ENCODE measurements at places on chromosomes 3 and 15.

DNA sequence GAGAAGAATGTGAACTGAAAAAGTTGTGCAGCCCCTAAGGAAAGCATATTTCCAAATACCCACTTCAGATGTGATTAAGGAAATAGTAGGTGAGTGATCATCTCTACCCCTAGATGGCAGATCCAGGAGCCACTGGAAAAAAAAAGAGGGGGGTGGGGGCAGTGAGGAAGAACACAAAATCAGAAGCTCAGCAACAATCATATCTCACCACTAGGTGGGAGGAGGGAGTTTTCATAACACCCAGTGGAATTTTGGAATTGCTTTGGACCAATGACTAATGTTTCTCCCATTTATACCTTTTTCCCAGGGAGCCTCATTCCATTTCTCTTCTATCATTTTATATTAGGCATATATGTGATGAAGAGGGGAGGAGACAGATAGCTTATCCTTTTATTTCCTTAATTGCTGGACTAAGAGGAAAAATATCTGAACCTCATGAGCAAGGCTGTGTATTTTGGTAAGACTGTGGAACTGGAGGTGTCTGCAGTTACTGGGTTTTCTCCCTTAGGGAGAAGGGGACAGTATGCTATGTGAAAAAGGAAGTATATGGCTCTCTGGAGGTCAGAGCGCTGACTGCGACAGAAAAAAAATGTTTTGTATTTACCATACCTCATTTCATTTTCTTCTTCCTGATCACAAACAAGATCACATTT is 363.4 kb downstream of the GAP43 start:
- no peak for DNase-seq

DNA sequence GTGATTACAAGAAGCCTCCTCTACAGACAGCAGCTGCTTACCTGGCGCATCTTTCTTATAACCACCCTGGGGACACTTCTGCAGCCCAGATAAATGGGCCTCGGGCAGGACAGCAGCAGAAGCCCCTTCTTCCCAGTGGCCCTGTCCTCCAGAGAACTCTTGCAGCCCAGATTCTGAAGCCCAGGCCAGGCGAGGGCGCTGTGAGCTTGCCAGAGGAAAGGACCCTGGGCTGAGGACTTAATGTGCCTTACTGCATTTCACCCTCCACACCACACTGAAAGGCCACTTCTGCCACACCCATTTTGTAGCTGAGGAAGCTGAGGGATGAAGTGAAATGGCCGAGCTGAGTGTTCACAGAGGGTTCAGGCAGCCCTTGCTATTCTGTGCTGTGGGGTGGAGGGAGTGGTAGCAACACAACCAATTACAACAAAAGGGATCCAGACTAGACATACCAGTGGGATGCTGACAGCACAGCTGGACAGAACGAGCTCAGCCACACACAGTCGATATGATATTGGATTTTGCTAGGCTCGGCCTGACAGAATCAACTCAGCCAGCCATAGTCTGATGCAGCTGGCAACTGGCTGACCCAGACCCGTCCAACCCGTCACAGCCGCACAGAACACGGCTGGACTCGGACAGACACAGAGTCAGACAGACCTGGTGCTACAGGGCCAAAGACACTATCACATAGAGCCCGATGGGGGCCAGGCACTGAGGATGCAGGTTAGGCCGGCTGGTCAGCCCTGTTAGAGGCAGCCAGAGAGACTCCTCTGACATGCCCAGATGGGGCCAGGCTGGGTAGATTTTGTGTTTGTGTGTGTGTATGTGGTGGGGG is 7.3 kb downstream of the ACOX2 start:
- no peak for DNase-seq

DNA sequence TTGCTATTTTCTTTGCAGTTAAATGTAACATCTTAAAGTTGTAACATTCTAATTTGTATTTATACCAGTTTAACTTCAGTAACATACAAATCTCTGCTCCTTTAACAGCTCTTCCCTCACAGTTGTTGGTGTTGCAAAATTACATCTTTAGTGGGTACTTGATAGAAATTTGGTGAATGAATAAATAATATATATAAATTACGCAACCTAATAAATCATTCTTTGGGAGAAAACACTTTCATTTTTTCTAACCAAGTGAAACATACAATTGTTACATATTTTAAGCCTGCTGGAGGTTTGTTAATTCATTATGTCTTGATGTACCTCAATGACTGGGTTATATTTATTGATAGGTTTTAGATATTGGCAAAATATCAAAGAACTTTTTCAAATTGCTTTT is 118.8 kb downstream of the PLD1 start:
- no peak for DNase-seq

DNA sequence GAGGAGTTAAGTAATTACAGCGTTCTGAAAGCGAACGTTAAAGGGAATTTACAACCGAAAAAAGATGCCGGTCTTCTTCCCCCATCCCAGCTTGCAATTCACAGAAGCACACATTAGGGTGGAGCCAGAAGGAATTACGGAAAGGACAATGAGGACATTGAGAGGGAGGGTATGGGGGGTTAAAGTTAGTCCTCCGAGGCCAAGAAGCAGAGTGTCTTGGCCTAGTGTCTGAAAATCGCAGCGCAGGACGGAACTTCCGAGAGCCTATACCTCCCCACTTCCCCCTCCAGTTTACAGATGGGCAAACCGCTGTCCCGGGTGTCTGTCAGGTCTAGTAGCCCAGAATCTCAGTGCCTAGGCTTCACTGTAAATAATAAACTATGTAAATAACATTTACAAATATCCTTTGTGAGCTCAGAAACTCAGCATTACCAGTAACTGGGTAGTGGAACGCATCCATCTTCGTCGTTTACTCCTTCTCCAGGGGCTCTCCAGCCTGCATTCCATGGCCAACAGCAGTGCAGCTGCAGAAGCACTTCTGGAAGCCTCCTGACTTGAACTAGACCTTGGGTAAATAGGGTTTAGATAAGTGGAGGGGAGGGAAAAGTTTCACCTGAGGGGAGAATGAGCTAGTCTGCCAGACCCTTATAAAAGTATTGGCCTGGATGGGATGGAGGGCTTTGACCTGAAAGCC is 922 bp downstream of the ADPRH start:
- DNase-seq: no peak

DNA sequence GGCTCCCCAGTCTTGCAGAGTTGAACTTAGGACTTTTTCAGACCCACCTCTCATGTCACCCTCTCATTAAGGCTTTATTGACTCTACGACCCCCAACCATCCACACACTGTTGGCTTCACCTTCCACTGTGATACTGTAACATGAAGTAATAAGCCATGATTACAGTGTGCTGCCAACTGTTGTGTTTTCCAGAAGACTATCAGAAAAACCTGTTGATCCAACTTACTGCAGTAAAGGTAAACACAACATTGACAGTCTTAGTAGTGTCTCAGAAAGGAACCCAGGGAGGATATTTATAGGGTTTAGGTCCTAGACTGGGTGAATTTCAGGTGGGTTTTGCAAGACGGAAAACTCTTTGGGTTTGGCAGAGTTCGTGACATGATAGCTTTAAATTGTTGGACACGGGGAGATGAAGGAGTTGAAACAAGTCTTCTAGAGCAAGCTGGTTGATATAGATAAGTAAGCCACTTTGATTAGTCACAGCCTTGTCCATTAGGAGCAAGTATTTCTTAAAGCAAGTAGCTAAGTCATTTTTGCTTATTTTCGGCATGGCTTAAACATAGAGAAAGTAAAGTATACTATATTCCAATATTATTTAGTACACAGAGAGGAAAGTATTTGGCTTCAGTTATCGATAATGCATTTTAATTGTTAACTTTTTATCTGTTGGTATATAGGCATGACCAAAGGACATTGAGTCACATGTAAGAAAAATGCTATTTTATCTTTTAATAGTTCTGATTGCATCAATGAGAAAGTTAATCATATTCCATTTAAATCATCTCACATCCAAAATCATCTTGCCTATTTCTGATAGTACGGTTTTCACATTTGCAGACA is 2.4 kb upstream of the COL6A5 start:
- DNase-seq: no peak

DNA sequence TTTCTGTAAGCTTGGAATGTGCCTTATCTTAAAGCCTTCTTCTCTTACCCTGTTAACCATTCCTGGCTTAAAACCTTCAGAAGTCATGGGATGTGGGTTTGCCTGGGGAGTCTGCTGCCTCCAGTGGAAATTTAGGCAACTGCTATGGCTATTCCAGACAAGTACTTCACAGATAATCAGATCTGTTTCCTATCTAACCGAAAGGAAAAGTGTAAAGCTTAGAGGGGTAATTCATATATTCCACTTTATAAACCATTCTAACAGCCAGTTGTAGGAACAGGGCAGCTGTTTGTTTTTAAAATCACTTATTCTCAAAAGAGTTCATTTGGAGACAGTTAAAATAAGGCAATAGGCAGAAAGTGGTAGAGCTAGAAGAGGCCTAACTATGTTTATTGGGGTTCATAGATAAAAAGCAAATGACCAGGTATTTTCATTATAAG is 219.9 kb downstream of the TCF12 start:
- no peak for DNase-seq

- no peak for DNase-seq
Observed at GRCh38 chr3:49877716-49878115, 8.0 kb upstream of the CAMKV start.

DNA sequence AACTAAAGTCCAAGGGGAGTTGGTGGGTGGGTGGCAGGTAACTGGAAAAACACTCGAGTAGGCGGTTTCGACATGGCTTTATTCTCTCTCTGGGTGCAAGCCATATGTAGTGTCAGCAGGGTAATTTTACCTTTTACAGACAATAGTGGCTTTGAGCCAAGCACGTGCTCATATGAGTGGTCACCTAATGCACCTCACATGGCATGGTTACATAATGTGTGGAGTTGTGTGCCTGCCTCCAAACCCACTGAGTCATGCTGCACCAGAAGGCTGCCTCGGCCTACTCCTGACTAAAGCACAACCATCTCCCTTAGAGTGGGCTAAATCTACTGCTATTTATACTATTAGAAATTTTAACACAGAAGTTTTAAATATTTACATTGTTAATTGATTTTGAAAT is 16.5 kb downstream of the CCRL2 start:
- DNase-seq: no peak

DNA sequence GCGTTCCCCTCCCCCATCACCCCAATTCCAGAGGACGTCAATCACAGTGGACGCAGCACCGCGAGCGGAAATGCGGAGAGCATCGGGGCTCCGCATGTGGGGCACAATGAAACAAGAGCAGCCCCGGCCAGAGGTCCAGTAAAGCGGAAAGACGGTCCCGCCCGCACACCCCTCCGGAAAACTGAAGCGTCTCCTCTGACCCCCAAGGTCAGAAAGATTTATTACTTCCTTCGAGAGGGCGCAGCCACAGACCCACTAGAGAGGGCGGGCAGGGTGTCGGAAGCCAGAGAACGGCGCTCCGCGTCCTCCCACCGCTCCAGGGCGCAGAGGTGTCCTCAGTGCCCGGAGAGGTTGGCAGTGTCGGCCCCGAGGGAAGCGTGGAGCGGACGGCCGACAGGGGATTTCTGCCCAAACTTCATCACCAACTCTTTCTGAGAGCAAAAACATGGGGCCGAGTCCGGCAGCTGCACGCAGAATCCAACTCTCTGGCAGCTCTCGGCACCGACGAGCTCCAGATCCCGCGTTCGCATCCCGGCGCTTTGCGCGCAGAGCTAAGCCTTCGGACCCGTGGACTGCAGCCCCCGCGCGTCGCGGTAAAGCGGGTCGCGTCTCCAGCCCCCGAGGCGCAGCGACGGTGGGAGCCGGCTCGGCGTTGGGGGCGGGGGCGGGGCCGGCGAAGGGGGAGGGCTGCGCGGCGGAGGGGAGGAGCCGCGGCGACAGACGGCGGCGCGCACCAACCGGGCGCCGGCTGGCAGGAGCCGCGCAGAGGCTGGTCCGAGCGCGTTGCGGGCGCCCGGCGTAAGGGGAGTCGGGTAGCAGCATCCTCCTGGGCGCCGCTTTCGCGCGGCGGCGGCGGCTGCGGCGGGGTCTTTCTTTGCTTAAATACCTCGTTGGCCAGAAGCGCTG is at the start of gene CHST2:
Gene CHST2 (plus strand): TSS at position 763 of the 906 bp plus-strand sequence. CDS start 1,046 bp downstream, outside the sequence.
- peak; percentile 37 for DNase-seq

DNA sequence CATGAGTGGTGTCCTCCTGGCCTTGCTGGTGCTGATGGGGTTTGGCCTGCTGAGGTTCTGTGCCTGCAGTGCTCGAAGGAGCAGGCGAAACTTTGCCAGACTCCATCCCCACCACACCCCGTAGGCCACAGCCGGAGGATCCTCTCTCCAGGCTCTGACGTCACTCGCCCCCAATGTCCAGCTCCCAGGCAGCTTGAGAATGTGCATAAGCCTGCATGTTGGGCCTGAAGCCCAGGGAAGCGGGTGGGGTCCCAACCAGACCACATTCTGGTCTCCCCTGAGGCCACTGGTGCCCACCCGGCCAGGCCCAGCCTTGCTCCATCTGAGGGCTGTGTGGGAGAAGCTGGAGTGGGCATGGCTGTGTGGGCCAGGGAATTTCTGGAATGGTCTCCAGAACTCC is 109.8 kb downstream of the ASB7 start:
- DNase-seq: no peak

DNA sequence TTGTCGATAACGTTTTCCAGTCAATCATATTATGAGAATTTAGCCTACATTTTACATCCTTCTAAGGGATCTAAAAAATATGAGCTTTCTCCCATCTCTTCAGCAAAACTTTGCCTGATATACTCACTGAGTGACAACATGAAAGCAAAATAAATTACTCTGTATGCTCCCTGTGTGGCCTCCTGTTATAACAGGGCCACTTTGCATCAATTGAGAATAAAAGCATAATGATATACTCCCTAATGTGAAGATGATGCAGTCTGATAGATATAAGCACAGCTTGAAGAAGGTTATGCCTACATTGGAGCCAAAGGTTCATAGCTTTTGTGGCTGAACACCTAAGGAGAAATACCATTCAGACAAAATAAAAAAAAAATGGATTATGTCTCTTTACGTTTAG is 561.3 kb upstream of the ZNF717 start:
- no peak for DNase-seq

DNA sequence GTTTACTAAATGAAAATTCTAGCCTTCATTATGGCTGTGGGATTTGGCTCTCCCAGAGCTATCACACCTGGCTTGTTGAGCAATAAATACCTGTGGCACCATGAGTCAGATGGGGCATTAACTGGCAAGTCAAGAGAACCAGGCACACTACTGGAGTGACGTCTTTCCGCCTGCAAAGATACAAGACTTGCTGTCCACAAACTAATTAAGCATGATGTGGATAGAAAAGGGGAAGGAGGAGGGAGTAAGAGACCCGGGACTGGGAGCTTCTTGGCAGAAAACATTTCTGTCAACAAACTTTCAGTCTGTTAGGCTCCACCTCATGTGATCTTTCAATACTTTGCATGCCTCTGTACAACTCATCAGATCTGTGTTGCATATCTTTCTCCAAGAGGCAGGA is 56.5 kb downstream of the CLDN1 start:
- DNase-seq: no peak

DNA sequence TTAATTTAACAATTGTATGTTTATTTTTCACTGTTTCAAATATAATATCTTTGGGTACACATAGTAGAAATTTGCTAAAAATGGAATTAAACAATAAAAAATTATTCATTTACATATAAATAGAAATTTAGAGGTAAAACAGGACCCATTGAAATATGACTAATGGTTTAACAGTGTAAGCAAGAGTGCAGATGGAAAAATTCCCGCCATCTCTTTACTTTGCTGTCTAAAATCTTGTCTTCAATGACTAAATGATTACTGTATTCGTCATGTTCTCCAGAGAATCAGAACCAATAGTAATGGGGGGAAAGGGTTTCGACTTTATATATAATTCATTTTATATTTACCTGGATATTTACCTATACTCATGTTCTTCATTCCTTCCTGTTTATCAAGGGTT is 163.1 kb downstream of the IL1RAP start:
- no peak for DNase-seq

All from stimulated activated CD8-positive, alpha-beta memory T cell treated with anti-CD3 and anti-CD28 coated beads, Interleukin-7, amount 100 ng/mL, for 1 hour (primary cell).